ENCODE measurements at places on chromosomes 4 and X. TPM values are rescaled to one million over a fixed set of nuclear protein-coding genes. Genes with fewer than 3 reads are reported as not detected.

GRCh38 chrX:136652822-136653723 is 5.1 kb downstream of the CD40LG start:
- ATAC-seq: no peak

- peak; percentile 84 for ATAC-seq
These were observed 1.0 kb upstream of the PDGFRA start for GRCh38 chr4:54228056-54228527.

- ATAC-seq: no peak
These were observed 365.3 kb downstream of the MAPK10 start for GRCh38 chr4:85994576-85994975.

DNA sequence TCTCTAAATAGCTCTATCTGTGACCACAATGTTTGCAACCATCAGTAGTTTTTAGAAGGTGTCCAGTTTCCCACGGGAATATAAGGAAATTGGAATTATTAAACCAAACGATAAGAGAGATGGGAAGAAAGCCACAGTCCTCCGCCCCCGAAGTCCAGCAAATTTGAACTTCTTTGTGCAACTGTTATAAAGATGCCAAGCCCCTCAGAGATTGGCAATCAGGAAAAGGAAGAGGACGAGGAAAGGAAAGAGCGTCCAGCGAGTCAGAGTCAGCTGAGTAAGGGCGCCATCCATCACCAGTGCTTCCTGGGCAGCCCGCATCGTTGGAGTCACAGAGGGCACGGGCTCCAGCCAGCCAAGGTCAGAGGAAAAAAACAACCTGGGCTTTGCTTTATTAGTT is 35.7 kb downstream of the LDB2 start:
- peak; percentile 68 for ATAC-seq

DNA sequence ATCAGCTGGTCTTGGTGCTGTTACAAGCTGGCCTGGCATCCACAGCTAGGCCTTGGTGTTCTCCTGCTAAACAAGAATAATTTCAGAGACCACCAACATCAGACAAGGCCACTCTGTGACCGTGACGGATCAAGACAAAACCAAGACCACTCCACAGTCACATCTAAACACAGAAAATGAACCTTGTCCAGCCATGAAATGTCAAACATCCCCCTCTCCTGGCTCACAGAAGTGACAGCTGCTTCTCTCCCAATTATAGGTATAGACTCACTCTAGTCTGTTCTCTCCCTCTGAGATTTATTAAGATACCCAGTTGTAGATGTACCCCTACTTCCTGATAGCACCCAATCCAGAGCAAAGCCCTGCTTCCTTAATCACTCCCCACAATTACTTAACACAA is 40.4 kb downstream of the EFHC2 start:
- no peak for ATAC-seq

DNA sequence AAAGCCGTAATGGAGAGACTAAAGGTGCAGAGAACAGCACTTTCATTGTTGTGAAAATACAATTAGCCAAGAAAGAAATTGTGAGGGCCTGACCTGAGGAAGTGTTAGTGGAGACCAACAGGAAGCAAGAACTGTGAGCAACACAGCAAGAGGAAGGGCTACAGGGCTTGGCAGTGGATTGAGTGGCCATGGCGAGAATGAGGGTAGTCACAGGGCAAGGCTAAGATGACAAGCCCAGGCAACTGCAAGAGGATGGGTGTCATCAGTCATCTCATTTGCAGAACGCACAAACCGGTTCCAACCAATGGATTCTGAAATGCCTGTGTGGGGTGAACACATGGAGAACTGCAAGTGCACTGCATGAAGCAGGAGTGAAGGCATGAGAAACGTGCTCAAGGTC is 3.6 kb downstream of the SLC10A6 start:
- no peak for ATAC-seq

PI4K2B gene
- 8.2 TPM for total RNA-seq
